ENCODE measurements at places on chromosomes 4 and X. TPM values are rescaled to one million over a fixed set of nuclear protein-coding genes. Genes with fewer than 3 reads are reported as not detected.

DNA sequence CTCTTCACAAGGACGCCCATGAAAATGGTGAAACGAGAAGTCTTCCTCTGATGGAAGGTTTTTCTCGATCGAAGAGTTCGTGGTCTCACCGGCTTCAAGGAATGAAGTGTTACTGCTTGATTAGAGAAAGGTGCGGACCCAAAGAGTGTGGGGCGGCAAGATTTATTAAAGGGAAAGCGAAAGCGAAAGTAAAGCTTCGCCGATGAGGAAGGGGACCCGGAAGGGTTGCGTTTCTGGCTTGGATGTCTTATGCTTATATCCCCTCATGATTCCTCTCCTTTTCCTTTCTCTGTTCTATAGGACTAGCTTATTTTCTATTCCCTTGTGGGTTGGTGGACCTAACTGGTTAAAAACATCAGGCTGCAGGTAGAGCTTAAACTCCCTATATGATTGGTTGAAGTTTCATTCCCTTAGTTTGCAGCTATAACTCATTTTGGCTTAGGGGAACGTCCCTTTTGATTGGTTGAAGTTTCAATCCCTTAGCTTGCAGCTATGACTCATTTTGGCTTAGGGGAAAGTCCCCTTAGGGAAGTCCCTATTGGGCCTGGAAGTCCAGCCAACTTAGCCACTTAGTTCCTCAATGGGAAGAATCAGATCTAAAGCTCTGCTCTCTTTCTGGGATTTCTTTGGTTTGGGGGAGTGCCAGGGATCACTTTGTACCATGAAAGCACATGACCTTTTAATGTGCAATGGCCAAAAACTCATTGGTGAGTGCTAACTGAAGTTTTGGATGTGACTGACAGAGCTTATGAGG is 1025.0 kb upstream of the PCDH10 start:
- no peak for DNase-seq

Gene PGAM4
- total RNA-seq: 0.56 TPM

GRCh38 chr4:144178414-144178813 is 37.9 kb upstream of the GYPA start:
- no peak for DNase-seq

DNA sequence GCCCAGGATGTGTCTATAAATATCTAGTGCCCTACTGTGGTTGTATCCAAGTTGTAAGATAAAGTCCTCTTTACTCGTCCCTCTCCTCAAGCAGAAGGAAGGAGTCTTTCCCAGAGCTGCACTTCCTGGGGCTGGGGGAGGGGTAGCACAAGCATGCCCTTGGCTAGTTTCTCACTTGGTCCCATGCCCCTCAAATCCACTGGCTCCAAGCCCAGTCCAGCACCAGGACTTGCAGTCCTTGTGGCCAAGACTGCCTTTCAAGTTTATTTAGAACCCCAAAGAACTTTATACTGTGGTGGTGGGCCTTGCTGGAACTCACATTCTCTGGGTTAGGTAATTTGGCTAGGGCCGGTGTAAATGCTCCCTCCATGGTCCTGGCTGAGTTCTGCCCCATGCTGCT is 43.2 kb upstream of the SLC10A4 start:
- no peak for DNase-seq

Gene MAOB
- total RNA-seq: not detected

GRCh38 chrX:137363559-137363958 is 202.4 kb upstream of the ZIC3 start:
- DNase-seq: no peak

- no peak for DNase-seq
These were observed 114.2 kb downstream of the SPCS3 start for GRCh38 chr4:176433983-176434382.

Gene C1QTNF7
- not detected for total RNA-seq

GRCh38 chr4:28481565-28481964 is 1620.9 kb downstream of the STIM2 start:
- DNase-seq: no peak

DNA sequence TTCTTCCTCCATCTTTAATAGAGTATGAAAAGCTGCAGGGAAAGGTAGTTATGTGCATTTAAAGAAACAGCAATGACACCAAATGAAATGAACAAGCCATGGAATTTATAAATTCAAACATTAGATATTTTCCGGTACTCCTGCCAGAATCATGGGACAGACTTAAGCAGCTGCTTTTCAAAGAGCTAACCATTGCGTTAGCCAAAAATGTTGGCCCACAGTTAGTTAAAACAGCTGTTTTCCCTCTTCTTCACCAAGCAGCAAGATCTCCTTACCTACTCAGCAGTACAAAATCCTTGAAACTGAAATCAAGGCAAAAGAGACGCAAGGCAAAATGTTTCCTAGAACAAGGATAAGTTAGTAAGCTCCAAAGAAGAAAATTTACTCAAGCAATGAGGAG is 64.0 kb downstream of the MANBA start:
- DNase-seq: no peak

Gene DCAF8L2
- not detected for total RNA-seq

DNA sequence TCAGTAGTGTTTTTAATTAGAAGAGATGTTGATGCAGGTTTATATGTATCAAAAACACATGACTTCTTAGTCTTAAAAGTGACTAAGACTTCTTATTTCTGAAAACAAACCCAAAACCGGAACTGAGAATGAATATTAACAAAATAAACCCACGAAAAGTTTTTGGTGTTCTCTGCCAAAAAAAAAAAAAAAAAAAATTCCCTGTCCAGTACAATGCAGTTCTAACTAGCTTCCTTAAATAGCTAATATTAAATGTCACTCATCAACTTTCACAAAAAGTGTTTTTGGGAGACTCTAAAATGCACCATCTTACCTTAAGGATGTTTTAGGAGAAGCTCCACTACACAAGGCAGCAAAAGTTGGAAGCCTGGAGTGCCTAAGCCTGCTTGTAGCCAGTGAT is 2.0 kb downstream of the ANKRD37 start:
- DNase-seq: no peak

Gene AKAP14
- total RNA-seq: not detected

Gene SOX3
- total RNA-seq: not detected

- DNase-seq: no peak
These were observed 3.9 kb downstream of the FGF5 start for GRCh38 chr4:80270321-80270720.

DNA sequence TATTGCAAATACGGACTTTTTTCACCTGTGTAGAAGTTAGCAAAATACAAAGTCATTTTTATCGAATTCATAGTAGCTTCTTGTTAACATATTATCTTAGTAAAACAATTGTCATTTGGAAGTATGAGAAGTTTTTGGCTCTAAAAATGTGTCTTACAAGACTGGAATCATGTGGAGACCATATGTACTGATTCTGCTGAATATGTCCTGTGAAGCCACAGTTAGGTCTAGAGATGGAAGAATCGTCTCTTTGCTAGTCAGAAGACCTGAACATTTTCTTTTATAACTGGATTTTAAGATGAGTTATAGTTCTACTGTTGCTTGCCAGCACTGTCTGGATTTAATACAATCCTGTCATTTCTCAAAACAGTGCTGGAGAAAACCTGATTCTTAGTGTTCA is 29.0 kb downstream of the TMEM165 start:
- no peak for DNase-seq

- no peak for DNase-seq
These were observed 110.3 kb downstream of the UCHL1 start for GRCh38 chr4:41366911-41367517.

Gene OPHN1
- total RNA-seq: 0.04 TPM

Gene GRID2
- not detected for total RNA-seq

- no peak for DNase-seq
These were observed 68.2 kb upstream of the ACSL1 start for GRCh38 chr4:184893801-184894571.

Gene APBB2
- 2.3 TPM for total RNA-seq

Gene NAT8L
- total RNA-seq: 1.0 TPM

GRCh38 chr4:72468904-72469502 is 100.0 kb downstream of the ADAMTS3 start:
- DNase-seq: no peak

- no peak for DNase-seq
These were observed 6.4 kb upstream of the HAUS7 start for GRCh38 chrX:153476666-153477363.

DNA sequence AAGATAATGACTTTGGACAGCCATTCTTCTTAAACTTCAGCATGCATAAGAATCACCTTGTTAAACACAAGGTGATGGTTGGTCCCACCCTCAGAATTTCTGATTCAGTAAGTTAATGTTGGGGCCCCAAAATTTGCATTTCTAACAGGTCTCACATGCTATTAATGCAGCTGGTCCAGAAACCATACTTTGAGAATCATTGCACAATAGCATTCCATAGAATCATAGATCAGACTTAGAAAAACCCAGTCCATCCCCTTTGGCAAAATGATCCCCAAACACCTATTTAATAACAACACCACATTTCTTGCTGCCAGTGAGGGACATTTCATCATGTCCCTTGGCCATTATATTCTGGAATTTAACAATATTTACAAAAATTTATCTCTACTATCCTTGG is 6.2 kb upstream of the MGAT4D start:
- no peak for DNase-seq

DNA sequence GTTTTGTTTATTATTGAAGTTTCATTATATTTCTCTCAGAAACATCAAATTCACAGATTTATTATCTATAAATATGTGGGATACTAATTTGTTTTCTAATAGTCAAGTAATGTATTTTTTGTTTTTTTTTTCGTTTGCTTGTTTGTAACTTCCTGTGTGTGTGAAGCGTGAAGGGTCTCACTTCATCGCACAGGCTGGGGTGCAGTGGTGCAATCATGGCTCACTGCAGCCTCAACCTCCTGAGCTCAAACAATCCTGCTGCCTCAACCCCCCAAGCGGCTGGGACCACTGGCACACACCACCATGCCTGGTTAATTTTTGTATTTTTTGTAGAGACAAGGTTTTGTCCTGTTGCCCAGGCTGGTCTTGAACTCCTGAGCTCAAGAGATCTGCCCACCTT is 55.1 kb downstream of the SH3RF1 start:
- DNase-seq: no peak

- no peak for DNase-seq
These were observed 71.5 kb upstream of the MXD4 start for GRCh38 chr4:2333356-2333841.

Gene MAGEB1
- total RNA-seq: not detected

- DNase-seq: no peak
These were observed 981.3 kb downstream of the C4orf33 start for GRCh38 chr4:130077275-130077674.

DNA sequence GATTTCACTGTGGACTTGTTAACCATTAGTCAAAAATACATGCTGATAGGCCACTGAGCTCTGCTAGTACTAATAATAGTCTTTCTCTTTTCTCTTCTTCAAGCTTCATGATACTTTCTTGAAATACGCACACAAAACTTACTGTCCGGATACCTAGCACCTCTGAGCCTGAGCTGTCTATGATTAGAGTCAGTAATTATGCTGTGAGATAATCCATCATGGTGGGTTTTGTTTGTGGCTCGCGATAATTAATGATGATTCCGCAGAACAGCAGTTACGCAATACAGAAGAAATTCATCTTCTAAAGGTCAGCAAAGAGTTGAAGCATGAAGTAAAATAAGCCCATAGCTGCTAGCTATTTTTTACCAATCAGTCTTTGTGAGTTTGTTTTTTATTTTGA is 511.5 kb upstream of the GALNT7 start:
- DNase-seq: no peak

- DNase-seq: no peak
These were observed 5.3 kb downstream of the MBNL3 start for GRCh38 chrX:132483488-132483887.

DNA sequence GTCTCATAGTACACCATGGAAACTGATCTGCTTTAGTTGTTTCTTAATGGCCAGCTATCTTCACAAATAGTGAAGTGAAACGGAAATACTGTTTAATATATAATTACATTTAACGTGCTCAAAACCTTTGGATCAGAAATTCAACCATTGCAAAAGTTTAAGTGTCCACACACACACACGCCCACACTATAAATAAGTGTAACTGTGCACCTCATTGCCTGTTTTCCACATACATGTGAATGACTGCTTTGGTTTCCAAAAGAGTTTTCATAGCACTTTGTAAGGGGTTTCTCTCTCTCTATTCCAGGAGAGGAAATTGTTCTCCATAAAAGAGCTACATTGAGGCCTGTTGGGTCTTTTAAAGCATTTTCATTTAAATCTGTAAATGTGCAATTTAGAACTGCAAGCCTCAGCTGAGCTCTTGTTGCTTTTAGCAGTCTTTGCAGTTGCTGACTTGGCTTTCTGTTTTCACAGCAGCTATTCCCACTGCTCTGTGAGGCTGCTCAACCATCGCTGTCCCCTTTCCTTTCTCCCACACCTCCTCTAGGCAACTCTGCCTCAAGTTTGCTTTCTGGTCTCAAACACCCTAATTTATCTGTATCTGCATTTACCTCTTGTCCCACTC is 94.5 kb downstream of the RAPGEF2 start:
- no peak for DNase-seq

DNA sequence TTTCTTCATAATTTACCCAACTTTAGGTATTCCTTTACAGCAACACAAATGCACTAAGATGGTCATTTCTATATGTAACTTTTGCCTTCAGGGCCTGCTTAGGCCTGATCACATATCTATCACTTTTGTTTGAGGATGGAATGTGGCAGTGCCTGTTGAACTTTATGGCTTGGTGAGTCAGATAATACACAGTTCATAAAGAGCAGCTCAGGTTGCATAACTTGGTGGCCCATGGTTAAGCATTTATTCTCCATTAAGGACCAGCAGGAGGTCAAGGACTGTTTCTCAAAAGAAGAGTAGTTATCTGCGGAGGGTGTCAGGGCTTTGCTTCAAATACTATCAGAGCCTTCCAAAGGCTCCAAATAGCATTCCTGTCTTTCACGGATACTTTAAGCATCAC is 124.1 kb upstream of the PDHA2 start:
- DNase-seq: no peak

GRCh38 chr4:10239982-10240654 is 123.5 kb upstream of the WDR1 start:
- no peak for DNase-seq

DNA sequence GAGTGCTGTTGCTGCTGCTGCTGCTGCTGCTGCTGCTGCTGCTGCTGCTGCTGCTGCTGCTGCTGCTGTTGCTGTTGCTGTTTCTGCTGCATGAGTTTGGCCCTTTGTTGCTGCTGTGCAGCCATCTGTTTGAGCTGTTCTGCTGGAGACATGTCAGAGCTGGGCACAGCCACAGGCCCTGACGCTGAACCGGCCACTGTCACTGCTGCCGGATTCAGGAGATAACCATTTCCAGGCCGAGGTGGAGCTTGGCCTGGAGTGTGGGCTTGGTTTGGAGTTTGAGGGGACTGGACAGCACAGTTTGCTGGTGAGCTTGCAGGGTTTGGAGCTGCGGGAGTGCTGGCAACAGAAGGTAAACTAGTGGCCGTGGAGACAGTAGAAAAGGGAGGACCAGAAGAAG is 224.3 kb downstream of the MGST2 start:
- no peak for DNase-seq

GRCh38 chr4:177282284-177282835 is 27.3 kb upstream of the NEIL3 start:
- DNase-seq: no peak

DNA sequence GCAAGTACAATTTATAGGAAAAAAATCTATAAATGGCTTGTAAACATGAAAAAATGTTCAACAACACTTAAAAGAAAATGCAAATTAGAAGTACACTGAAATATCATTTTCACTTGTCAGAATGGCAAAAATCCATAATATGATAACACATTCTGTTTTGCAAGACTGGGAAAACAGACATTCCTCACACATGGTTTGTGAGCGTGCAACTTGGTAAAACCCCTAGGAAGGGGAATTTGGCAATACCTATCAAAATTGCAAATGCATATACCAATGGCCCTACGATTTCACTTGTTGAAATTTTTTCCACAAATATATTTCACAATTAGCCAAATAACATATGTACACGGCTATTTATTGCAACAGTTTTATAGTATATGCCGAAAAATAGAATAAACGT is 31.4 kb downstream of the TBC1D9 start:
- no peak for DNase-seq

- no peak for DNase-seq
These were observed 403 bp downstream of the PHOX2B start for GRCh38 chr4:41748074-41748570.
